GM23248 (cell line): ENCODE measurements at places on chromosomes 3 and 15. TPM values are rescaled to one million over a fixed set of nuclear protein-coding genes. Genes with fewer than 3 reads are reported as not detected.
A peak's percentile ranks its signal among the peaks of the same experiment; 100 is the strongest.

- no peak for DNase-seq
These were observed 16.1 kb upstream of the GYG1 start for GRCh38 chr3:148975248-148975647.

DNA sequence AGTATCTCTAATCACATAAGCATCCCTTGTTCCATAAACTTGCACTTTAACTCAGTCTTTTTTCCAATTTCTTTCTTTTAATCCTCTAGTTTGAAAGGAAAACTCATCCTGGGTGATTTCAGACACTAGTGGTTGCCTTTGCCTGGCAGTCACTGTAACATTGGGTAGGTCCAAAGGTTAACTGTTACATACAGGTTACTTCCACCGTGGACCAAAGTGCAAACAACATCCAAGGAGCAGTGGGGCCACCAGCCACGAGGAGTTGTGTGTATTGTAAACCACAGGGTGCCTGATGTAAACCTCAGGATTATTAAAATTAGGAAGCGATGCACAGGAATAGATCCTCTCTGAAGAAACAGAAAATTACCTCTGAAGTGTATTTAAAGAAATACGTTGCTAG lies 75.0 kb downstream of the HCN4 start:
- DNase-seq: no peak

DNA sequence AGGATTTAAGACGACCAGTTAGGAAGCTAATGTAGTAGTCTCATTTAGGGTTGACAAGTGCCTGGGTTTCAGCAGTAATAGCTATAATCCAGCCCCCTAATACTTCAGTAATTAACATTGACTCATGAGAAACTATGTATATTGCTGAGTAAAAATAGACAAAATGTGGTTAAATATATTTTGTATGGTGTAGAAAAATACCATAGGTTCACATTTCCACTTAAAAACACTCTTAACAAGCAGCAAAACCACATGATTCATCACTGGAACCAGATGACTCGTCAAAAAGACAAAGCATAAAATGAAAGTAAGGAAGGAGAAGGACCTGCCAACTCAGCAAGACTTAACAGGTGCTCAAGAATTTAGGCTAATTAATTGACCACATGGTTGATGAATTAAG lies 288.9 kb downstream of the EFHB start:
- DNase-seq: no peak

GRCh38 chr3:153038367-153038766 lies 123.7 kb upstream of the RAP2B start:
- DNase-seq: no peak

DNA sequence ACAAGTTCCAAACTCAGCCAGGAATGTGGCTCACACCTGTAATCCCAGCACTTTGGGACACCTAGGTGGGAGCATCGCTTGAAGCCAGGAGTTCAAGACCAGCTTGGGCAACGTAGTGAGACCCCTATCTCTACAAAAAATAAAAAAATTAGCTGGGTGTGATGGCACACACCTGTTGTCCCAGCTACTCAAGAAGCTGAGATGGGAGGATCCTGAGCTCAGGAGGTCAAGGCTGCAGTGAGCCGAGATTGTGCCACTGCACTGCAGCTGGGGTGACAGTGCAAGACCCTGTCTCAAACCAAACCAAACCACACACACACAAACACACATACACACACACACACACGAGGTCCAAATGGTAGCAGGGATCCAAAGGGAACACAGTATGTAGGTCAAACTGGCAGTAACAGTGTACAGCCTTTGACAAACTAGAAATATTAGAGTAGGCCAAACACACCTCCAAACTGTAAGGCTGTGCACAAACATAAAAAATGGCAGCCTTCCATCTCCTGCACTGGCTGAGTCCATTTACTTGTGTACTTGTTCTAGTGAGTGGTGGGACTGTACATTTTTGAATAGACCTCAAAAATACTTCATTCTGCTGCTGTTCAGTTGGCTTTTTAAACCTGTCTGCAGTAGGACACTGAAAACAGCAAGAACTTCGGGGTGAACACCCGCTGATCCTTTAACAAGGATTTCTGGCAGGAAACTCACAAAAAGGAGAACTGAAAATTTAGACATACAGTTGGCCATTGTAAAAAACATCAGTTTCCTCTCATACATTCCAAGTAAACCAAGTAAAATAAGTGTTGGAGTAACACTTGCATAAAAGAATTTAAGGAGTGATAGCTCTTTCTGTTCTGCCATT lies 33.6 kb downstream of the INTS14 start:
- DNase-seq: no peak

DNA sequence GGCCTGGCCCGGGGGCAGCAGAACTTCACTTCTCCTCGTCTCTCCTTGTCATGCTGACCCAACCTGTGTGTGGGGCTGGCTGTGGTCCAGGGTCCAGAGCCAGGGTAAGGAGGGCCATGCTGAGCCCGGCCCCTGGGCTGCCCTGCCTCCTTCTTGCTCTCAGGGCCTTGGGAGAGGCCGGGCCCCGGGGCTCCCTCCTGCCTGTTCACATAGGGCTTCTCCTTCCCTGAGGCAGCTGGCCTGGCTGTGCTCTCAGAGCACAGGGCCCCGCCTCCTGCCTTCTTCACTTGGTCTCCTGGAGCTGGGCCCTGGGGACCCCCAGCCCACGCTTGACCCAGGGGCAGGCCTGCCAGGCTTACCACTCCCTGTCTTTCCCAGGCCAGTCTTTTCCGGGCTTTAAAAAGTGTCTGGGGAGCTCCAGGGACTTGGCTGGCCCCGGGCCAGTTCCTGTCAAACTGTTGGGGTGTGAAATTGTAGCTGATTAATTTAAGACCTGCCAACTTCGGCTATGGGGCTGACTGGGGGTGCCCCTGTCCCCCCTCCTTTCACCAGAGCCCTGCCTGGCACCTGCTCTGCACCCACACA lies 11.8 kb downstream of the PLXNA1 start:
- no peak for DNase-seq

DNA sequence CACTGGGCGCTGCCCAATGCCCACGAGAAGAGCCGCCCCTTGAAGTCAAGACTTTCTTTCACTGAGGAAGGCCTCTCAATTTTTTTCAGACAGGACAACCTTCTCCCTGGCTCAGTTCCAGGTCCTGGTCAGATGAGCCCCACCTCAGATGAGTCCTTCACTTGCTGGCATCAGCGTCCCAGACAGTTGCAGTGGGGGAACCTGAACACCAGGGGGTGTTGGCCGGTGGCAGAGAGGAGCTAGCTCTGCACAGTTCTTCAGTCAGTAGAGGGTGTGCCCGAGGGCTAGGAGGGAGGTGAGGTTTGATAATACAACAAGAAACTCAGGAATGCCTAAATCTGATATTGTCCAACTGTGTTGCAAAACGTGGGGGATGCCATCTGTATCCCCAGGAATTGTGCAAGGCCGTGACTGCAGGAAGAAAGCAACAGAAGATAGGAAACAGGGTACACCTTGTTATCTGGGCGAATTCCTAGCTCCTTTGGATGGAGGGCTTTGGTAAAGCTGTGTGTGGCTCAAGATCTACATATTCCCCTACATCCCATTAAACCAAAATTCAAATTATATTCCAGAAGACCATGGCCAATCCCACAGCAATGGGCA lies 34.3 kb downstream of the CCR3 start:
- DNase-seq: peak; percentile 9

- DNase-seq: no peak
These were observed 34.9 kb downstream of the CHDH start for GRCh38 chr3:53811143-53811927.

DNA sequence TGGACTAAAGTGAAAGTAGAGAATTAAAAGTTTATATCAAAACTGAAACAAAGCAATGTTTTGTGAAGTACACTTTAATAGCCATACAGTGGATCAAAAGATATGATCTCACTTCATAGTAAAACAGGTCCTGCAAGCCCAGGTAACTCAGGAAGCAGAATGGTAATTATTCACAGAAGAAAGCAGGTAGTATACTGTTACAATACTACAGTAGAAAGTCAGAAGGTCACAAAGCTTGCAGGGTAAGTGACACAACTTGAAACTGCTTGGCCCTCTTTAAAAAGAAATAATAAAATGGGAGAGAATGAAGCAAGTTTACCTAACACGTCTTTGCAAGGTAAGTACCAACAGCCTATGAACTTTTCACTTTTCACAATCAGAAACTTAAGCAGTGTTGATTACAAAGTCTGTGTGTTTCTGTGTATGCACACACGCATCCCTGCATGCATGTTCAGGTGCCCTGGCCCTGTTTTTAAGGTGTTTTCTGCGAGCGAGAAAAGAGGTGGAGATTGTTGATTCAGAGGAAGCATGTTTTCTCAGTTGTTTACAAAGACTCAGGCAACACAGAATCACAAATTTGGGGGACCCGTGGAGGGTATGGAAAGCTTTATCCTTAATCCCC lies at the start of gene NAALADL2:
NAALADL2 (plus strand) TSS at position 221 of the 622 bp plus-strand sequence.
- no peak for DNase-seq

DNA sequence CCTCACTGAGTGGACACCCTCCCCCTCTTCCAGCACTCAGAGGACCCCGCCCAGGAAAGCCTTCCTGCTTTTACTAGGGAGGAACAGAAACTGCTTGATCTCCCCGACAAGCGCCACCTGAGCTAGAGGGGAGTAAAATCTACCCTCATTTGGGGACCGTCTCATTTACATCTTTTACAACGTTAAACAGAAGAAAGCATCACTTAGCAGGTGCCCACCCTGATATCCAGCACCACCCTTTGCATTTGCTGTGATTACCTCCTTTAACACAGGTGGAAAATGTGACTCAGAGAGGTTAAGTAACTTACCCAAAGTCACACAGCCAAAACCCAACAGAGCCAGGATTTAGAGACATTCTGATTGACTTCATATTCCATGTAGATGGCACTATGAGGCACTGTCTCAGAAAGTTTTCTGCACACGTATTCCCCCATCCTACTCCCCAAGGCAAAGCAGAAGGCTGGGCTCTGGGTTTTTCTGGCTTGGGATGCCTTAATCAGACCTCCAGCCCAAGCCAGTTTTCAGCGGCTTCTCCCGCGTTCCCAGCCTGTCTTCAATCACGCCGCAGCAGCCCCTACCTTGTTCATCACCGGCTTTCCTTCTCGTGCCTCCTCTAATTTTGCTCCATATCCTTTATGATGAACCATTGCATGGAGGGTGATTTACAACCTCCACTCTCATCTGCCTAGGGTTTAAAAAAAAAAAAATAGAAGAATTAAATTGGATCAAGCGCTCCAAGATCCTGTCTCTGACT lies 314.6 kb upstream of the PROK2 start:
- DNase-seq: no peak

- DNase-seq: peak; percentile 63
These were observed 58.1 kb upstream of the MEF2A start for GRCh38 chr15:99507504-99508310.

DNA sequence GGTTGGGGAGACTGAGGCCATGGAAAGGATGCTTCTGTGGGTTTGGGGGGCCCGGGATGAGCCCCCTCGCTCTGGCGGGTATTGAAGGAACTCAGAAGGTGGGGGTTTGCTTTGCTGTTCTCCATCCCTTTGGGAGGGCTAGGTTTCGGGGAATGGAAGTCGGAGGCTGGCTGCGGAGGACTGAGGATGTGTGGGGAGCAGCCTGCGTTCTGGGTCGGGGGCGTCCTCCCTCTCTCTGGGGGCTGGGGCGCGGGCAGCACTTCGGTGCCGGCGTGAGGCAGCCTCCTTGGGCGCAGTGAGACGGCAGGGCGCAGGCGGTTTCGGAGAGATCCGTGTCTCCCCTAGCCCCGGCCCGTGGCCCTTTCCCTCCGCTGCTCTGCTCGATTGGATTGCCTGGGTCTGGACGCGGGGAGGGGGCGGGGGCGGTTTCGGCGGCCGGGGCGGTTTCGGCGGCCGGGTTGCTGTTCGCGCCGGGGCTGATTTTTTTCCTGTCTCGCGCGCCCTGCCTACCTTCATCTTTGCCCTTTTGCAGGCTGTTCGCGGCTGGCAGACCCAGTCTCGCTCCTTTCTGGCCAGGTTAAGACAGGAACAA lies 1.4 kb downstream of the PTPRG start:
- DNase-seq: peak; percentile 66

DNA sequence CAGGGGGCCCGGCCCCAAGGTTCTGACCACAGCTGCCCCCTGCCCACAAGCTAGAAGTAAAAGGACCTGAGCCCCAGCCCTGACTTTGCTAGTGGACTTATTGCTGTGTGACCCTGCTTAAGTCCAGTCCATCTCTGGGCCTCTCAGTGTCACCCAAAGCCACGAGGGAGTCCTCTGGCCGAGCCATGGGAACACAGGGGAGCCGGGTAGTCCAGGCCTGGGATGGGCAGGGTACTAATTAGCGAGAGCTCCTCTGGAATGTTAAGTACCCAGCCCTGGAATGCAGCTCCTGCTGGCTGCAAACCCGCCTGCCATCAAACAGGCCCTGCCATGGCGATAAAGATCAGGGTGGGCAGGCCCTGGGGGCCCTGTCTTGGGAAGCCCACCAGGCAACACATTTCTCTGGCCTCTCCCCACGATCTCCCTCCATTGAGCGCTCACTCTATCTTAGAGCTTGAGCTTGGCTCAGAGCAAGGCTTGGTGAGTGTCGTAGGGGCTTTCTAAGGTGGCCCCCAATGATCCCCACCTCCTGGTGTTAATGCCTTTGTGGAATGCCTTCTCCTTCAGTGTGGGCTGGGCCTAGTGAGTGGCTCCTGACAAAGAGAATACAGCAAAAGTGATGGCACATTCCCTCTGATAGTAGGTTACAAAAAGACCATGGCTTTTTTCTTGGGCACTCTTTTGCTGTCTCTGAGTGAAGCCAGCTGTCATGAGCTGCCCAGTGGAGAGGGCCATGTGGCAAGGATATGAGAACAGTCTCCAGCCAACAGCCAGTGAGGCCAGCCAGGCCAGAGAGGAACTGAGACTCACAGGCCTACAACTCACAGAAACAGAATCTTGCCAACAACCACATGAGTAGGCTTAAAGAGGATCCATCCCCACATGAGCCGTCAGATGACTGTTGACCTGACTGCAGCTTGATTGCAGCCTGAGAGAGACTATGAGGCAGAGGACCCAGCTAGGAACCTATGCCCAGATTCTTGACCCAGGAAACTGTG lies 133.1 kb downstream of the SMAD6 start:
- peak; percentile 58 for DNase-seq

Gene IGSF11
- polyA plus RNA-seq: not detected in 2 replicates

- DNase-seq: peak; percentile 70
These were observed 184.4 kb downstream of the VGLL4 start for GRCh38 chr3:11459186-11459824.

DNA sequence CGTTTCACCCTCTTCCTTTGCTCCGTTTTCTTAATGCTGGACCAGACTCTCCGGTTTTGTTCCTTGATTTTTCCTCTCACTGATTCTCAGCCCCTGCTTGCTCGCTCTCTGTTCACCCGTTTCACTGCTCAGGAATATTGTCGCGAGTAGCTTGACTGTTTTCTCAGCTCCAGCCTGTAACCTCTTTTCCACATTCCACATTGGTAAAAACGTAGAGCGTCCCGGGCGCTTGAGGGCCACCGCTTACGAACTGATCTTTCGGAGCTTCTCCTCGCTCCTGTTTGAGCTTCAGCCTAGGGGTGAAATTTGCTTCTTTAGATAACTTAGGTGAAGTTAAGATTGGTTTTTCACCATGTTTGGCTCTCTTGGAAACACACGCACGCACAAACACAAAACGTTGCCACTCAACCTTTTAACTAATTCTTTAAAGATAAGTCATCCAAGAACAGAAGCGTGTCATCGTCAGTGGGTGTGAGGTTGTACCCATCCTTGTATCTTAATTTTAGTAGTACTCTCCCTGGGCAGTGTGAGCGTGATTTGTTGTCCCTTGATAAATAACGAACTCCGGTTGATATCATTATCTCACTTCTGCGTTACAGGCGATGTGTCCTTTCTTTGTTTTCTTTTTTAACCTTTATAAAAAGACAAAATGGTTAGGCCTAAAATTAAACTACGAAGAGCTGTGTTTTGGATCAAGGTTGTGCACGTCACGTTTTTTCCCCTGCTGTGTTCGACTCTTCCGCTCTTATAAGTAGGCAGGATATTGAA lies 1.0 kb downstream of the PAK2 start:
- DNase-seq: peak; percentile 88
